ENCODE measurements at places on chromosomes 13 and 19. TPM values are rescaled to one million over a fixed set of nuclear protein-coding genes. Genes with fewer than 3 reads are reported as not detected.

MAU2 gene
- total RNA-seq: 88.7 TPM

ZNF763 gene
- 15.9 TPM for total RNA-seq

GCDH gene
- total RNA-seq: 59.3 TPM

WDR62 gene
- total RNA-seq: 6.4 TPM

ZNF846 gene
- 38.5 TPM for total RNA-seq

SIGLEC5 gene
- total RNA-seq: 0.27 TPM

AP3D1 gene
- total RNA-seq: 90.0 TPM

ZNF611 gene
- 24.5 TPM for total RNA-seq

WDR87 gene
- total RNA-seq: not detected

PSG7 gene
- not detected for total RNA-seq

PNKP gene
- total RNA-seq: 49.9 TPM

CDC42EP5 gene
- total RNA-seq: 16.4 TPM

CDX2 gene
- not detected for total RNA-seq

PRKCG gene
- 0.16 TPM for total RNA-seq

FCAR gene
- 5.2 TPM for total RNA-seq

FUT2 gene
- total RNA-seq: 0.44 TPM

CGB8 gene
- total RNA-seq: not detected

DAPK3 gene
- 90.9 TPM for total RNA-seq

SIPA1L3 gene
- 44.7 TPM for total RNA-seq

ZNF420 gene
- total RNA-seq: 39.5 TPM

NLRP4 gene
- total RNA-seq: not detected

All from camera-type eye (tissue), 1 donor.